Smooth muscle cell of the brain vasculature (primary cell): ENCODE measurements at places on chromosomes 11 and 22.

GRCh38 chr11:57219021-57219627 is 17.9 kb downstream of the APLNR start:
- DNase-seq, result no peak

- no peak for DNase-seq
Observed at GRCh38 chr11:28296426-28296825, 188.2 kb downstream of the METTL15 start.

GRCh38 chr11:130204703-130205095 is 45.1 kb downstream of the ST14 start:
- no peak for DNase-seq

DNA sequence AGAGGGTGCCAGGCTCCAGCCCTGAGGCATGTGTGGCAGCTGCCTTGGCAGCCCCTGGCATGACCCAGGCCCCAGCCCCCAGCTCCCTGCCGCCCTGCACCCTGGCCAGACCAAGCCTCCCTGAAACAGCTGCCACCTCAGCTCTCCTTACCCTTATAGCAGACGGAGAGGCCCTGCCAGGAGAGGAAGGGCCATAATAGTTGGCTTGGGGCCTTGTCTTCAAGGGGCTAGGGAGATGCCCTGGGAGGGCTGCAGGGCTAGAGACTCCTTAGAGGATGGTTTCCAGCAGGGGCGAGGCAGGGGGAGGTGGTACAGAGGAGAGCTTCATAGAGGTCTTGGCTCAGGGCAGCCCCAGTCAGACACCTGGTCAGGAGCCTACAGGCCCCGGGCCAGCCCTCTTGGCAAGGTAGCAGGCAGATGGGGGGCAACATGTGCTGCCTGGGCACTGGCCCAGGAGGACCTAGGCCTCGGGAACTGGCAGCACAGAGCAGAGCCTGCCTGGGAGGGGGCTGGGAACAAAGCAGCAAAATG is 13.0 kb downstream of the SMTN start:
- no peak for DNase-seq

GRCh38 chr11:44759743-44760476 is 33.1 kb downstream of the TSPAN18 start:
- DNase-seq, result no peak

DNA sequence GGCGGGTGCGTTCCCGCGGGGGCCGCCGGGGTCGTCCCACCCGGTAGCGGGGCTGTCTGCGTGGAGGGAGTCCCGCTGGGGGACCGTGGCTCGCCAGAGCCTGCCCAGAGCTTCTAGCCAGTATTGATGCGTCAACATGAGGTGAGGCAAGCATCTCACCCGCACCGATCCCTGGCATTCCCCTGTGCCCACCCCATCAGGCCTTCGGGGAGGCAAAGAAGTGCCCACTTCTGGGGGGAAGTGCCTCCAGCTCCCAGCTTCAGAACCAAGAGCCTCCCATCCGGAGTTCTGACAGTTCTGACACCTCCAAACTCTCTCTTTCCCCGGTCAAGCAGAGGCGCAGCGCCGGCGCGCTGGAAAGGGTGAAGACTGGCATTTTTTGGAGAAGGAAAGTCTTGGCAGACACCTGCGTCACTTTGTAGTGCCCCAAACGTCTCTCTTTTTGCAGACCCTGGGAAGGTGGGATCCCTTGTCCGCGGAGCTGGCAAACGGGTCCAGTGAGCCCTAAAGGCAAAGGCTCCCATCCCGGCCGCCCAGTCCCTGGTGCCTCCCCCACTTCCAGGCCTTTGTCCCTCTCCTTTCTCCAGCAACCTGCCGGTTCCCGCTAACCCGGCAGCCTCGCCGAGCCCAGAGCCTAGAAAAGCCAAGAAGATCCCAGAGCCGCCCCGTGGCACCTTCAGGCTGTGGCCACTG is 3.2 kb upstream of the PAX6 start:
- no peak for DNase-seq

GRCh38 chr22:49727191-49727880 is 100.3 kb downstream of the BRD1 start:
- DNase-seq, result no peak

- no peak for DNase-seq
Observed at GRCh38 chr11:33934450-33934849, 42.6 kb upstream of the LMO2 start.

- no peak for DNase-seq
Observed at GRCh38 chr11:118241764-118242098, 10.4 kb downstream of the MPZL3 start.

DNA sequence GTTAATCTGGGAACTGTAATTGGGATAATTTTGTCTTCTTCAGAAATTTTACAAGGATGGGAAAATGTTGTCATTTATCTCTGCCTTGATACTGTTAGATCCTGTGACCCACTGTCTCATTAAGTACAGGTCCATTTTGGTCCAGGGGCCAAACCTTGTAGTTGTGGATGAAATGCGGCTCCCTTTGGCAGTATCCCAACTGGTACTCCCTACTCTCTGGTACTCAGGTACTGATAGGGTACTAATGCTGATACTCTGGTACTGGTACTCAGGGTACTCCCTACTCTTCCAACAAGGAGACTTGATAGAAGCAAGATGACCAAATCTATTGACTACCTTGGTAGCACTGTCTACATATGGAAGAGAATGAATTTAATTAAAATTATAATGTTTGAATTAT is 97.9 kb downstream of the GRAMD1B start:
- DNase-seq, result no peak

- no peak for DNase-seq
Observed at GRCh38 chr11:117022526-117022925, 75.7 kb downstream of the SIK3 start.

GRCh38 chr11:69301455-69302401 is 7.8 kb downstream of the MYEOV start:
- no peak for DNase-seq

GRCh38 chr22:17120281-17120680 is 879 bp downstream of the TMEM121B start:
- DNase-seq, result no peak

DNA sequence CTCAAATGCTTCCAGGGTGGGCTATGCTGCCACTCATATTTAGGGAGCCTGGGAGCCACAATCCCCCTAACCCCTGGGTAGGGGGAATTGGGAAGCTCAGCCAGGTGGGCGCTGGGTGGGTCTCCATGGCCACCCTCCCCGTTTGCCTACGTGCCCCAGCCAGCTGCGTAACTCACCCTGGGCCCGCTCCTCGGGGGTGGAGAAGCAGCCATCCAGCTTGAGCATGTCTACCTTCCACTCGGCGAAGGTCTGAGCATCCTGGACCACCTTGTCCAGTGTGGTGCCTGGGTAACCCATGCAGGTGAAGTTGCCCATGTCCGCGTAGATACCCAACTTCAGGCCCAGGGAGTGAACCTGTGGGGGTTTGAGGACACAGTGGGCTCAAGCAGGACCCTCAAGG is 3.7 kb downstream of the NAGA start:
- DNase-seq, result no peak

- no peak for DNase-seq
Observed at GRCh38 chr11:27187848-27188621, 147.4 kb downstream of the BBOX1 start.

GRCh38 chr11:99268886-99269285 is 248.1 kb downstream of the CNTN5 start:
- DNase-seq, result no peak

DNA sequence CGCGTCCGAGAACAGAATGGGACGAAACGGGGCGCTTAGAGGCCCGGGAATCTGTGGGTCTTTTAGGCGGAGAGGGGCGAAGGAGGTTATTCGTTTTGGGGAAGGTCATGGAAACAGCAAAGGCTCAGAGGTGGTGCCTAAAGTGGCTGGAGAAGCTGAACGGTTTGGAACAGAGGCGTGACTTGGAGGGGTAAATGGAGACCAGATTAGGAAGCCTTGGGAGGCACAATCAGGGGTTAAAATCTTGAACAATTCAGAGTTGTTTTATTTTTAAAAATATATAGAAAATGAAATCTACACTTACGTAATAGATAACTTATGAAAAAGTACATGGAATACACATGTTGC is 247 bp upstream of the PLAAT5 start:
- DNase-seq, result no peak

DNA sequence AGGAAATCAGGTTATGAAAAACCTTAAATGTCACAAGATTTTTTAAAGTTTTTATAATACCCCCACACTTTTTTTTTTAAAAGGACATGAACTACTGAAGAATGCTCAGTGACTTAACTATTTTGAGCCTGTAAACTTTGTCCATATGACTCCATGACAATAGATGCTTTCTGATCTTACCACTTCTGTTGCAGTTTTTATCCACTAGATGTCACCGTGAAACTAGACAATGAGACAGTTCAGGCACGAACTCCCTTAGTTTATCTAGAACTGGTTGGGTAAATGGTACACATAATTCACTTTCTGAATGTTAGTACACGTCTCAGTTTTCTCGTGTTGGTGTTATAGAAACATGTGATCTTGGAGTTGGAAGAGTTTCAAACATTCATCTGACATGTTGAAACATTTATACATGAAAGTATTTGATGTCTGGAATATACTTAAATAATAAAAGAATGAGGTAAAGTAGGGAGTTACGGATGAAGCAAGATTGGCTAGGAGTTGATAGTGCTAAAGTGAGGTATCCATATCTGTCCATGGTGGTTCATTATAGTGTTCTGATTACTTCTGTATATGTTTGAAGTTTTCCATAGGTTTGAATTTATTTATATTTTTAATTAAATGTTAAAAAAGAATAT is 8.1 kb downstream of the CCDC15 start:
- peak; percentile 70 for DNase-seq

- DNase-seq, result no peak
Observed at GRCh38 chr11:116255321-116255953, 517.4 kb downstream of the BUD13 start.

DNA sequence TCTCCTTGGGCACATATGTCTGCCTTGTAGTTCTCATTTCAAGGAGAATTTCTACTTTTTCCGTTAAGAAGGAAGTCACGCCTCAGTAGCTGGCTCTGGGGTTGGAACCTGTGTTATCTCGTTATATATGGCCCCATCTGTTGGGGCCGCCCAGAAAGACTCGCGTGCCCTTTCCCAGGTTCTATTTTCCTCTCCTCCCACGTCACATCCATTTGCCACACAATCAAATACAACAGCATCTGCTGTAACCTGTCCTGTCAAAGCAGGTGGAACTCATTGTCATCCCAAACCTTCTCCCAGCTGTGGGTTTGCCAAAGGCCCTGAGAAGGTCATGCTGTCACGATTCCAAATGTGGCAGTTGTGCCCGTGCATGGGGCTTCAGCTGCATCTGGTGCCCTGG is 213.1 kb upstream of the ZBED5 start:
- no peak for DNase-seq

DNA sequence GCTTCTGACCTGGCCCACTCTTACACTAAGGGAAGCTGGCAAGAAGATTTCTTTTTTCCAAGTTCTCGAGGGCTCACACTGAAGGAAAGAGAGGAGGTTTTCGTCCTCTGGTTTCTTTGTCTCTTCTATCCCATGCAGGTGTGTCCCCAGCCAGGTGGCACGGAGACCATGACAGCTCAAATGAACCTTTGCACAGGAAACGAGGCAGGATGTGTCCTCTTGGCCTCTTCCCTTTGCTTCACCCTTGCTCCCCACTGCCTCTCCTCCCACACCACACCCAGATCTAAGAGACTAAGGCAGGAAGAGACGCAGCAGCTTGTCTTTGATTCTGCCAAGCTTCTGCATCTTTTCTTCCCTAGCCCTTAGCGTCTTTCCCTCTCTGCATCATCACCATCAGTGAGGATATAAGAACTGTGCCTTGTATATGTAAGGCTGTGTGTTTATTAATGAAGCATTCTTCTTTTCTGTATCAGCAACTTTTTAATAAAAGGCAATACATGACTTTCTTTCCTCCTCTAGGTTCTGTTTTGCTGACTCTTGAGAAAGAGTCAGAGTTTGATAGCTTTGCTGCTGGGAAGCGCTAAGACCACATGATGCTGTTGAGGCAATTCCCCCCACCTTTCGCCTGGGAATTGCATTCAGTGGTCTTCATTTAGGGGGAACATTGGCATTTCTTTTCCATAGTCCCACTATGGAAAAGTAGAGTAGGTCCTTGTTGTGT is 56.0 kb upstream of the PARVA start:
- no peak for DNase-seq

DNA sequence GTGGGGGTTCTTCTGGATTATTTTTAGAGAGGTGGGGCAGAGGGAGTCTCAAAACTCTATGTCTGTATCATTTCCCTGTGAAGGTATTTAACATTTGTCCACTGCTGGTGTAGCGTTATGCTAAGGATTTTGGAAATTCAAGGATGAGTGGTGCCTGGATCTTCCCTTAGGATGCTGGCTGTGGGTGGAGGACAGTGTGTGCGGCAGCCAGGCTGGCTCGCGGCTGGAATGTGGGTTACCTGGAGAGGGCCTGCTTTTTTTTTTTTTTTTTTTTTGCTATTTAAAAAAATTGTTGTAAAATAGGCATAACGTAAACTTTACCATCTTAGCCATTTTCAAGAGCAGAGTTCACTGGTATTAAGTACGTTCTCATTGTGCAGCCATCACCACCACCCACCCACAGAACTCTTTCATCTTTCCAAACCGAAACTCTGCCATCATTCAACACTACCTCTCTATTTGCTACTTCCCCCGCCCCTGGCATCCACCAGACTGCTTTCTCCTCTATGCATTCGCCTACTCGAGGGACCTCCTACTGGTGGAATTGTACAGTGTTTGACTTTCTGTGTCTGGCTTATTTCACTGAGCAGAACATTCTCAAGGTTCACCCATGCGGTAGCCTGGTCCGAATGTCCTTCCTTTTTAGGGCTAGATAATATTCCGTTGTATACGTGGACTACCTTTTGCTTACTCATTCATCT is 67.1 kb downstream of the PARVB start:
- DNase-seq, result no peak

DNA sequence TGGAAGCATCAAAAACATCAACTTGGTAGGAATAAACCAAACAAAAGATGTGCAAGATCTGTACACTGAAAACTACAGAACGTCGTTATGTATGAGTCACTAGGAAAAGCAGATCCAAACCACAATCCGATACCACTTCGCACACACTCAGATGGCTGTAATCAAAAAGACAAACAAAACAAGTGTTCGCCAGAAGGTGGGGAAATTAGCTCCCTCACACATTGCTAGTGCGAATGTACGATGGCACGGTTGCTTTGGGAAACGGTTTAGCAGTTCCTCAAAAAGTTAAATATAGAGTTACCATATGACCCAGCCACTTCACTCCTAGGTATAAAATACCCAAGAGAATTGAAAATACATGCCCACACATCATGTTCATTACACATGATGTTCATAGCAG is 14.8 kb upstream of the CARD10 start:
- DNase-seq, result no peak

- no peak for DNase-seq
Observed at GRCh38 chr11:26158251-26158650, 173.7 kb upstream of the ANO3 start.

GRCh38 chr22:27857443-27857842 is 55.9 kb upstream of the MN1 start:
- no peak for DNase-seq

GRCh38 chr11:122661182-122661945 is 5.8 kb downstream of the UBASH3B start:
- no peak for DNase-seq

DNA sequence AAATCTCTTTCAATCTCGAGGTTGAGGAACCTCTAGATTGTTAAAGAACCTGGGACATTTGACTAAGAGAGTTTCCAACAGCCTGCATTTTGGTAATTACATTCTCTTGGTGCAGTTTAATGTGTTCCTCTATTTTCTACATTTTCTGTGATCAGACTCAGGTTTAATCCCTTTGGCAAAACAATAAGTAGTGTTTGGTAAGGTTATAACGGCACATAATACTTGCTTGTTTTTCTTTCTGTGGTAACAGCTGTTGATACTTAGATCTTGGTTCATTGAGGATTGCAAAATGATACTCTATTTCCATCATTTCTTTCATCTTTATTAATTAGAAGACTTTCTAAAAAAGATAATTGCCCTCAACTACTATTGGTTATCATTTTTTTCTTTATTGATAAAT is 271.3 kb downstream of the SBF2 start:
- DNase-seq, result no peak

- DNase-seq, result no peak
Observed at GRCh38 chr22:21587803-21588611, 20.5 kb downstream of the UBE2L3 start.
